NCI-H2081 treated with DMSO at 0.1 percent for 48 hours (cell line): ENCODE measurements at places on chromosomes 12 and 14.

DNA sequence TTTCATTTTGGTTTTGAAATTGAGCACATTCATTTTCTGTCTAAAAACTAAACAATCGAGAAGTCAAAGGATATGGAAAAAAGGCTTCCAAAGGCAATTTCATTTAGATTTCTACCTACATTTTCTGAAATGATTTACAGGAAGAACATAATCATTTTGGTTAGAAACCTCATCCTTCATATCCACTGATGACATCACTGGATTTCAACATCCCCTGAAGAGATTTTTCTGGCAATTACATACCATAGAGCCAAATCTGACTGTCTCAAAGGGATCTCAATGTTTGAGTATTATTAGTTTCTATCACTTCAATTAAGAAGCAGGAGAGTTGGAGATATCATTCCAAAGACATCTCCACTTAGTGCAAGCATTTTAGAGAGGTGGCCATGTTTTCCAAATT, 137.8 kb downstream of the TTC7B start:
- no peak for DNase-seq

DNA sequence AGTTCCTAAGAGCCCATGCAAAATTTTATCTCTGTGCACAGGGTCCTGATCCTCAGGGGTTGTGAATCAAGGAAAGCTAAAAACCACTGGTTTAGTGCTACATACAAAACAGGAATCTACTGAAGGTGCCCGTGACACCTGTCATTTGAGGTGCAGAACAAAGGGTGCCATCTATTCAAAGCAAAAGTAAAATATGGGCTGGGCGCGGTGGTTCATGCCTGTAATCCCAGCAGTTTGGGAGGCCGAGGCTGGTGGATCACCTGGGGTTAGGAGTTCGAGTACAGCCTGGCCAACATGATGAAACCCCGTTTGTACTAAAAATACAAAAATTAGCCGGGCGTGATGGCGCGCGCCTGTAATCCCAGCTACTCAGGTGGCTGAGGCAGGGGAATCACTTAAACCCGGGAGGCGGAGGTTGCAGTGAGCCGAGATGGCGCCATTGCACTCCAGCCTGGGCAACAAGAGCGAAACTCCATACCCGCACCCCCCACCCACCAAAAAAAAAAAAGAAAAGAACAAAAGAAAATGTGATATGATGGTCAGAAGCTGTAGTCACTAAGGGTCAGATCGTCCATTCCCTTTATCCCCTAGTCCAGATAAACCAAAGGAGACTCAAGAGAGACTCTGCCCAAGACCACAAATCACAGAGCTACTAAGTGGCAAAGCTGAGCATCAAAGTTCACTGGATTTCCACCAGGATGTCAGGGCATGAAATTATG, 3.4 kb downstream of the PPTC7 start:
- no peak for DNase-seq

GRCh38 chr14:64217834-64218233, 76.3 kb downstream of the ESR2 start:
- no peak for DNase-seq

- DNase-seq = no peak
Measured at GRCh38 chr12:108969622-108970021, 51.2 kb downstream of the SVOP start.

DNA sequence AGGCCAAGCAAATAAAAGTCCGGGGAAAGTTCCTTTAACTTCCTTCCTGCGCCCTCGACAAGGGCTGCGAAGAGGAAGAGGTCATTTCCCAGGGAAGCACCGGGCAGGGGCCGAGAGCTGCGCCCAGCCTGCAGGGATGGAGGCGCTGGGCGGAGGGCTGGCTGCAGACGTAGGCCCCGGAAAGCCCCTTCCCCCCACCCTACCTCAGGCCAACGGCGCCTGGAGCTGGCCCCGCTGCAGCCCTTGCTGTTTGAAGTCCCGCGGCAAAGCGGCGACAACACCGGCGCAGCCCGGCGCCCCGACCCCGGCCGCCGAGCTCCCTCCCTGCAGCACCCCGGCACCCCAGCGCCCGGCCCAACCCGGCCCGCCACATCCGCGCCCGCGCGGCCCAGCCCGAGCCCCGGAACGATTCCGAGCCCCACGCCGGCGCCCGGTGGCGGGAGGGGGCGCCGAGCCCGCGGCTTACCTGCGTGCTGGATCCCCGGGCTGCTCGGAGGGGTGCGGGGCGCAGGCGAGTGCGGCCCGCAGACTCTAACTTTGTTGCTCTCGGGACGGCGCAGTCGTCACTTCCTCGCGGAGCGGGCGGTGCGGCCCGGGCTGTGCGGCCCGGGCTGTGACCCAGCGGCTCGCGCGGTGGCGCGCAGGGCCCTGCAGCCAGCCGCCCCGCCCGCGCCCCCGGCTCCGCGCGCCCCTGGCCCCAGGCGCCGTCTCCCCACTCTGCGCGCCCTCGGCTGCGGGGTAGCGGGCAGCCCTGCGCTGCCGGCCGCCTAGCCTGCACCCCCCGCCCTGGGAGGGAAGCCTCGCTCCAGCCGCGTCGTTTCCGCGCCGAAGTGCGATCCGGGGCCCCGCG, 64.8 kb upstream of the PTGR2 start:
- no peak for DNase-seq

GRCh38 chr14:75939200-75939599, 42.6 kb downstream of the TGFB3 start:
- DNase-seq = no peak

DNA sequence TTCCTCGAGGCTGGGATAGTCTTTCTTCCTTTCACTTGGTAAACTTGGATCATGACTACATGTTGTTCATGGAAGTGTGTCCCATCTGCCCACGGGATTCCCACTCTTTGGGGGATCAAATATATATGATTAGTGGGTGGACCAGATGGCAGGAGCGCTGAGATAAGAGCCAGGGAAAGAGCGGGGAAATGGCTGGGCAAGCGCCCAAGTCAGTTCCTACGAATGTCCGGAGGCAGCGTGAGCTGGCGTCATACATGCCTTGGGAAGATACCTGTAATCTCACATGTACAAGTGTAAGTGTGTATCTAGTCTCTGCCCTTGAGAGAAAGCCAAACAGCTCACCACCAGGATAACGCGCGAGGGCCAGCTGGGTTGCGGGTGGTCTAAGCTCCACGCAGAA, 62.3 kb downstream of the FZD10 start:
- DNase-seq = no peak

DNA sequence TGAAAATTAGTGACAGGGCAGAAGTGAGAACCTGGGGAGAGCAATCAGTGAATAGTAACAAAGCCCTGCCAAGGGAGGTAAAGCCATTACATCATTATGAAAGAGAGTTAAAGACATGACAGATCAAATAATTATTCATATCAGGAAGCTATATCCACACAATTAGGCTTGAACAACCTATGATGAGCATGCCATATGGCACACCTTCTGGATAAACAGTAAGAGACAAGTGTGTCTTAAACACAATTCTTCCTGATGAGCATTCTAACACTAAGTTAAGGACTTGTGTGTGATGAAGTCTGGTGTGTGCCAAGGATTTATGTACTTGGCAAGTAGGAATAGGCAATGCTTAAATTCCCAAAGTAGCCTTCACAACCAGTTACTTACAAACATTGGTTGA, 76.1 kb downstream of the GALNT4 start:
- no peak for DNase-seq

DNA sequence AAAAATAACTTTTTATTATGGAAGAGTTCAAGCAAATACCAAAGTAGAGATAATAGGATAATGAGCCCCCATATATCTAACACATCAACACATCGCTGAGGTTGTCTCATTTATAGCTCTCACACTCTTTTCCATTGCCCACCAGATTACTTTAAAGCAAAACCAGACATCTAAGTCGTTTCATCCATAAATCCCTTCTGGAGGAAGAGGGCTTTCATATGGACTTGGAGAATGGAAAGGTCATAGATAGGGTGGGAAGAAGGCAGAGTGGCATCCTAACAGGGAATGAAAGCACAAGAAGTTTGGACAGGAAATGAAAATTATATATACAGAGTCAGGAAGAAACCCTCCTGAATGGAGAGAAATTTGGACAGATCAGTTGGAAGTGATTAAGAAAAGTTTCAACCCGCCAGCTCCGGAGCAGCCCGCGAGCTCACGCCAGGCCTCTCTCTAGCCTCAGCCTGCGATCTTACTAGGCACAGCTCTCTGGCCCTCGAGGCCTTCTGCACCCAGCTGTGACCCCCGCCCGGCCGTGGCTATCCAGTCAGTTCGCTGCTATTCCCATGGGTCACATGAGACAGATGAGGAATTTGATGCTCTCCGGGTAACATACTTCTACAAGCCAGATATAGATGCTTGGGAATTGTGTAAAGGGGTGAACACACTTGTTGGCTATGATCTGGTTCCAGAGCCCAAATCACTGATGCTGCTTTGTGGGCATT, 48.4 kb upstream of the NID2 start:
- no peak for DNase-seq

DNA sequence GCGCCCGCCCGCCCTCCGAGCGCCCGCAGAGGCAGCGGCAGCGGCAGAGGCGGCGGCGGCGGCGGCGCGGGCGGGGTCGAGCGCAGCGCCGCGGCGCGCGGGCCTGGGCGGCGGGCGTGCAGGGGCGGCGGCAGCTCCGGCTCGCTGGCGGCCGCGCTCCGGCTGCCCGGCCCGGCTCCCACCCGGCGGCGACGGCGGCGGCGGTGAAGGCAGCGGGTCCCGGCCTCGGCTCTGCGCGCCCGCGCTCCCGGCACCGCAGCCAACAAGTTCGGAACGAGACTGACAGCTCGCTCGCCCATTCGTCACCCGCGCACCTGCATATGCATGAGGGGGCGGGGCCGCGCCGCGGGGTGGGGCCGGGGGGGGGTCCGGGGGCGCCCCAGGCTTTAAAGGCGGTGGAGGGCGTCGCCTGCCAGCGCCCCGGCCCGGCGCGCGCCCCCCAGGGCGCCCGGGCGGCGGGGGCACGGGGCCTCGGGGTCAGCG, at the start of gene JAG2:
JAG2 (minus strand) TSS at position 281 of the 483 bp plus-strand sequence. CDS start 356 bp downstream, outside the sequence.
- DNase-seq = no peak

- DNase-seq = no peak
Measured at GRCh38 chr12:117872546-117873169, 96.1 kb downstream of the KSR2 start.

DNA sequence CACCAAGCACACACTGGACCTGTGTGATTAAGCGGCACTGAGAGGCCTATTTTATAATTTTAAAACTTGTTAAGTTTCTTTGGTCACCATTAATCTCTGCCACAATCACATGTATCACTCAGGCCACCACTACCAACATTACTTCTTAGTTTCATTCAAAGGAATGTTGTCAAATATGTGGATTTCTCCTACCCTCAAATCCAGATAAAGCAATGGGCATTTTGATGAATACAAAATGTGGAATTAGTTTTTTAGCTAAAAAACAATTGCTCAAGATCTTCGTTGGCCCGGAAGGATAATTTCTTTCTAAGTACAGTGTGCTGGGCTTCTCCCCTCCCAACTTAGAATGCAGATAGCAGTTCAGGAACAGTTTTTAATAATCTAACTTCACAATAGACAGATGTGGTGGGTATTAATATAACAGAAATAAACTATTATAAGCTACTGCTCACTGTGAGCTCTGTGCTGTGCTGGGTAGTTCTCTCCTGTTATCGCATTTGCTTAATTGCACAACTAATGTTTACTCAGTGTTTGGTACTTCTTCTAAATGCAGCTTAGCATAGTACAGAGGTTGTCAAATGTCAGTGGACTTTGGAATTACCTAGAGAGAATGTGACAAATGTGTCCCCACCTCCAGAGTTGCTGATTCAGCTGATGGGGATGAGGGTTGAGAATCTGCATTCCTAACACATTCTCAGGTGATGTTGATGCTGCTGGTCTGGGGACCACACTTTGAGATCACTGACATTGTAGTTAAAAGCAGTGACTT, 266.7 kb upstream of the AMIGO2 start:
- no peak for DNase-seq

GRCh38 chr12:25713264-25713663, 160.2 kb upstream of the LMNTD1 start:
- DNase-seq = no peak

- DNase-seq = no peak
Measured at GRCh38 chr12:125873016-125873415, 807.8 kb downstream of the AACS start.
